ENCODE measurements at places on chromosomes 6 and 20.

- DNase-seq: no peak
These were observed 19.8 kb downstream of the ABCF1 start for GRCh38 chr6:30591008-30591407.

- DNase-seq: no peak
These were observed 26.2 kb upstream of the IER3 start for GRCh38 chr6:30770592-30770991.

DNA sequence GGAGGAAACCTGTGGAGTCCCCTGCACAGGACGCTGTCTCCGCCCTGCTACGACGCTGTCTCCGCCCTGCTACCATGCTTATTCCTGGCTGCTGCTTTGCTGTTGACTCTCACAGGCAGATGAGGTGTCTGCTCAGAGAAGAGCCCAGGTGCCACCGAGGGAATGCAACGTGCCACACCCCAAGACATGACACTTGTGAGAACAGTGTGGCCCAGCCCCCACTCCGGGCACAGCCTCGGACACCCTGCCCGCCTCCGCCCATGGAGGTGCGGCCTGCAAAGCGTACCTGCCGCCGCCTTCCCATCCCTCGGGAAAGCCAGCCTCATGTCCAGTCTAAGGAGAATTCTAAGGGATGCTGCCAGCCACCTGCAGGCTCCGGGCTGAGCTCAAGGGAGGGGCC lies 15.6 kb upstream of the MRGBP start:
- no peak for DNase-seq

DNA sequence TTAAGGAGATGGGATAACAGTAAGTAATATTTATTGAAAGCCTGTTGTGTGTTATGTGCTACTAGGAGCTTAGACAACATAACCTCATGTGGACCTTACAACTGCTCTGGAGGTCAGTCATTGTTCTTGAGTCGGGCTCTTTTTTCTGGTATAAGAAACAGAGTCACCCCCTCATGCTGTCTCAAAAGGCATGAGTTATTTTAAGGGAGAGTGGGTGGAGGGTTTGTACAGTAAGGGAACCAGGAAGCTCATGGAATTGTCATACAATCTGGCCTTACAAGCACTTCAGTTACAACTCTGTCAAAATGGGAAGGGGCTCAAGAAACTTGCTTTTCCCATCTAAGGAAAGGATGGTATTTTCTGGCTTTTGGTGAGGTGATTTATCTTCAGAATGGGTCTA lies 16.5 kb upstream of the DSE start:
- no peak for DNase-seq

DNA sequence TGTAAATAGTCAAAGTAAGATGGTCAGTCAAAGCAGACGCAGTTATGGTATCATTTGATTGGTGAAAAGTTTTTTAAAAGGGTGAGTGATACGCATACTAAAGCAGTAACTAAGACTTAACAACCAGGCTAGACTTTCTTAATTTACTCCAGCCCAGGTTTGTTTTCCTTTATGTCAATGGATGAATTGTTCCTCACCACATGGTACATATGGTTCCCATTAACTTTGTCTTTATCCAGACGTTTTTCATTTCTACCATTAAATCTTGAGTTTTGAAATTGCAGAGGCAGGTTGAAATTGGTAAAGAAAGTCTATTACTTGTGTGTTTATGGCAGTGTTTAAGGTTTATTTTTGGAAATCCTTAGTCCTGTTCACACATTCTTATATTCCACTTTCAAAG lies 98.5 kb upstream of the SCGN start:
- no peak for DNase-seq

- DNase-seq: peak; percentile 60
These were observed 49.4 kb downstream of the ERMARD start for GRCh38 chr6:169800668-169801395.

DNA sequence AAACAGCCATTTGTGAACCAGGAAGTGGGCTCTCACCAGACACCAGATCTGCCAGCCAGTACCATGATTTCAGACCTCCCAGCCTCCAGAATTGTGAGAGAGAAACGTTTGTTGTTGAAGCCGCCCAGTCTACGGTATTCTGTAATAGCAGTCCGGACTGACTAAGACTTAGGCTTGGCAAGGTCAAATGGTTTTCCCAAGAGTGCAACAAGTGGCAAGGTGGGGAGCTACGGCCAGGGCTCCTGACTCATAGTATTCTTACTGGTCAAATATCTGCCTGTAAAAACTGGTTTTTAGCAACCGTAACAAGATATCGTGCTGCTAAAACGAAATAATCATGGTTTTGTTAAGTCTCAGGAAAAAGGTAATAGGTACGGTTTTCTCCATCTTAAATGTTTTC lies 37.8 kb downstream of the MCUR1 start:
- DNase-seq: no peak

DNA sequence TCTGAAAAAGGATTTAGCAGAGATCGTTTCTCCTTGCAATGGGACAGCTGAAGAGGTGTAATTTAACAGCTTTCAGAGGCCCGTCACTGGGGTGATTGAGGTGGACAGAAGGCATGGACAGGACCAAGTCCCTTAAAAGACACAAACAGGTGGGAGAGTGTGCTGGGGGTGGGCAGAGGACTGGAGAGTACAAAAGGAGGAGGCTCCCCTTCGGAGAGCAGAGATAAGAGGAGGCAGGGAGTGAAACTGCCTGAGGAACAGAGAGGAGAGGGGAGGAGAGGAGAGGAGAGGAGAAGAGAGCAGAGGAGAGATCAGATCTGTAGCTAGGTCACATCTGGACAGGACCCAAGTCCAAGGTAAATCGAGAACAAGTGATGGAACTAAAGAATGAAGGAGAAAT lies 48.6 kb upstream of the PKHD1 start:
- DNase-seq: no peak

DNA sequence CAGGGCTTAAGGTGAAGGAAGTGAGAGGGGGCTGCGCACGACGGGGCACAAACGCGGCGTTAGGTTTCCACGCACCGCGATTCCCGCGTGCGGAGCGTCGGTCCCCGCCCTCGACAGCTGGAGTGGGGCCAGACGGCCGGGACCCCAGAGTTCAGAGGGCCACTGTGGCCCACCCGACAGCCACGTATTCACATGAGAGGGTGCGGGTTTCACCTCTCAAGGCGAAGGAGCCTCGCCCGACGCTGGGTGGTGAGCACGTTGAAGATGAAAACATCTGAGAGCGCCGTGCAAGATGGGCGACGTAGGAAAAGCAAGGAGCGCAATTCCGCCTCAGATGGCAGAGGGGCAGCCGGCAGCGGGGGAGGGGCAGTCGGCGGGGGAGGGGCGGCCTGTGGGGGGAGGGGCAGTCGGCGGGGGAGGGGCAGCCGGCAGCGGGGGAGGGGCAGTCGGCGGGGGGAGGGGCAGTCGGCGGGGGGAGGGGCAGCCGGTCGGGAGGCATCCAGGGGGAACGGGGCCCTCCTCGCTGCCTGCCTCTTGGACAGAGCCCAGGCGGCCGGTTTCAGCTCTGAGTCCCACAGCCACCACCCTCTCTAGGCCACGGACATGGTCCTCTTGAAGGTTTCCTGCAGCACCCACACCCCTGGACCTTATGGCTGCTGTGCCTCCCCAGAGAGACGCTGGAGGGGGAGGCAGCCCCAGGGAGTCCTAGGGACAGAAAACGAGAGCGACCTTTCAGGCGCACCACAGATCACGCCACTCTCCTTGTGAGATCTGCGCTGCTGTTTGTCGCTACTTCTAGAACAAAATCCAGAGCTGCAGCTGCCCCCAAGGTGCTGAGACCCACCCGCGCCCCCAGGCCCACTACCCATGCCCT lies 113.7 kb downstream of the DLL1 start:
- DNase-seq: no peak

GRCh38 chr6:170062915-170063241 lies 228.0 kb downstream of the DLL1 start:
- no peak for DNase-seq

GRCh38 chr6:52077961-52078625 lies 9.3 kb downstream of the PKHD1 start:
- no peak for DNase-seq

DNA sequence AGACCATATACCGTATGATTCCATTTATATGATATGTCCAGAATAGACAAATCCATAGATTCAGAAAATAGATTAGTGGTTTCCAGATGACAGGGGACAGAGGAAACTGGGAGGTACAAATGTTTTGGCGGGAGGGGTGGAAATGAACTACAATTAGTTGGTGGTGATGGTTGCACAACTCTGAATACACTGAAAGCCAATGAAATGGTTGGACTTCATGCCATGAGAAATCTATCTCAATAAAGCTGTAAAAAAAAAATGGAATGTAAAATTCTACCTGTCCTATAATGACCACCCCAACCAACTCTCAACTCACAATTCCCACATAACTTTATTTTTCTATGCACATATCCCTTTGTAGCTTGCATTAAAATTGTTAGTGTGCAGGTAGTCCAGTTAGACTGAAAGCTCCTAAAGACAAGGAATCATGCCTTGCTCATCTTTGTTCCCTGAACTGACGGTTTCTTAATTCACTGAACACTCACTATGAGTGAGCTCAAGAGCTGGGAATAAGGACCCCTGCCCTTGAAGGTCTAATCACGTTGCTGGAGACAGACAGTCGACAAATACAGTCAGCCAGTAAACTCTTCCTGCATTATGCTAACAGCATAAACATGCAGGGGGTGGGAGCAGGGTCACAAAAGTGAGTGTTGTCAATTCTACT lies 1.4 kb downstream of the DCDC2 start:
- no peak for DNase-seq

GRCh38 chr6:145309842-145310535 lies 425.3 kb downstream of the EPM2A start:
- no peak for DNase-seq

GRCh38 chr6:155962276-155962675 lies 506.6 kb upstream of the NOX3 start:
- DNase-seq: no peak

- no peak for DNase-seq
These were observed 40.6 kb downstream of the CGA start for GRCh38 chr6:87054143-87054833.

DNA sequence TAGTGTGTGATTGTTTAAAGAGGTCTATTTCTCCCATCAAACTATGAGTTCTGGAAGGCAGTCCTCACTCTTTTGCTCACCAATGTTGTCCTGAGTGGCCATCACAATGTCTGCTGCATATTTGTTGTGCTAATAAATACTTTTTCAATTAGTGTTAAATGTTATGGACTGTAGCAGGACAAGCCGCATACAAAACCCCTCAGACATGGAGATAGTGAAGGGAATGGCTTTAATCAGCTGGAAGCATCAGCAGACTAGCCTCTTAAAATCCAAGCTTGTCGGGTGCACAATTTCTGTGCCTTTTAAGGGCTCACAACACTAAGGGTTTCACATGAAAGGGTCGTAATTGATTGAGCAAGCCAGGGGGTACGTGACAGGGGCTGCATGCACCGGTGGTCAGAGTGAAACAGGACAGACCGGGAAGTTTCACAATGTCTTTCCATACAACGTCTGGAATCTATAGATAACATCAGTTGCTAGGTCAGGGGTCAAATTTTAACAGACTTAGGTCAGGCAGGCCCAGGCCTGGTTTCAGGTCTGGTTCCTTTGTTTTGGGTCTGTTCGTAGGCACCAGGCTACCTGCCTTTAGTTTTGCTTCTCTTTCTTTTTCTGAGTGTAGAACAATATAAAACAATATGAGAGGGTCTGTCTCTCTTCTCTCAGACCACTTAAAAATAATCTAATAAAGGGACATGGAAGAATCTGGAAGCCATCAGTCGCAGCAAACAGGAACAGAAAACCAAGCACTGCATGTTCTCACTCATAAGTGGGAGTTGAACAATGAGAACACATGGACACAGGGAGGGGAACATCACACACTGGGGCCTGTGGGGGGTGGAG lies 327.6 kb upstream of the HTR1E start:
- DNase-seq: no peak

- DNase-seq: no peak
These were observed 40.3 kb upstream of the ARMH2 start for GRCh38 chr6:24838994-24839393.

- DNase-seq: no peak
These were observed 23.3 kb upstream of the ARFGEF2 start for GRCh38 chr20:48898210-48898609.

GRCh38 chr6:5869261-5869660 lies 137.5 kb downstream of the NRN1 start:
- DNase-seq: no peak

- no peak for DNase-seq
These were observed 10.3 kb upstream of the RALY start for GRCh38 chr20:33983371-33983770.

- no peak for DNase-seq
These were observed 30.7 kb downstream of the ZFAND3 start for GRCh38 chr6:37850260-37850659.

DNA sequence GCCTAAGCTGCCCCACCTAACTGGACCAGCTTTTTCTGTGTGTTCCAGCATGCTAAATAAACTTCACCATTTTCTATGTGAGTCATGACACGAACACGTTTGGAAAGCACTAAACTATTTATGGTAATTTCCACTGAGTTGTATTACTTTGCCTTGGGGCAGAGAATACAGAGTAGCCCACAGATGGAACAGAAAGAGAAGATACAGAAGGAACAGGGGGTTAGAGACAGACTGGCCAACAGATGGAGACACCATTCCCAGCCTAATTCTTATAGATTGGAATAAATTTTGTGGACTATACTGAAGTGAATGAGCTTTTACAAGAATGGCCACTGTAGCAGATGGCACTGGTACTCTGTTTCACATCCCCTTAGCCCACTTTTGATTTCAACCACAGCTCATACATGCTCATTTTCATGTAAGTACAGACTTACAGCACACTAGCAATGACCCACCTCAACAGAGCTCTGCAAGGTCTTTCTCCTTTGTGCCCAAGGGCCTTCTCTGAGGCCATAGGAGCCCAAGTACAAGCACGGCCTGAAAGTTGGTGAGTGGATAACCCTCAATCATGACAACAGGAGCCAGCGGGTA lies 13.1 kb upstream of the NT5DC1 start:
- DNase-seq: no peak

GRCh38 chr6:129448965-129449364 lies 261.0 kb downstream of the ARHGAP18 start:
- no peak for DNase-seq

GRCh38 chr20:34541264-34541901 lies 17.1 kb upstream of the MAP1LC3A start:
- DNase-seq: no peak

- DNase-seq: no peak
These were observed 44.6 kb downstream of the JPH2 start for GRCh38 chr20:44142413-44142812.

GRCh38 chr20:2822073-2822472 lies 5.9 kb downstream of the TMEM239 start:
- no peak for DNase-seq

GRCh38 chr6:143098054-143098671 lies 37.5 kb downstream of the AIG1 start:
- DNase-seq: no peak

DNA sequence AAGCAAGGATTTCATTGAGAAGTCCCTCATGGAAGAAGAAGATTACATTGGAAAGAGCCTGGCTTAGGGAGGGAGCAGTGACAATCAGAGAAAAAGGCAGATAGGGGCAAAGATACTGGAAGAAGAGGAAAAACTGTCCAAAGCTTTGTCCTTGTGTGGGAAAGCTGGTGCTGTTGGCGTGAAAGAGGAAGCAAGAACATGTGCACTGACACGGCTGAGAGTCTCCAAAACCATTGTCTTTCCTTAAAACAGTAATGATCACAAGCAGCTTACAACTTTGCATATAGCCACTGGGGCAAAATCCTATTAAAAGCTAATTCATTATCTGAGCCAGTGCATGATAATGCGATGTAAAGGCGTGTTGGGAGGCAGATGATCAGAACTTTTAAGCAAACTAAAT lies 85.1 kb upstream of the ESR1 start:
- no peak for DNase-seq

All from RKO (cell line).